Right forelimb (tissue), 1 donor: ENCODE measurements at places on chromosomes 5 and 9.

DNA sequence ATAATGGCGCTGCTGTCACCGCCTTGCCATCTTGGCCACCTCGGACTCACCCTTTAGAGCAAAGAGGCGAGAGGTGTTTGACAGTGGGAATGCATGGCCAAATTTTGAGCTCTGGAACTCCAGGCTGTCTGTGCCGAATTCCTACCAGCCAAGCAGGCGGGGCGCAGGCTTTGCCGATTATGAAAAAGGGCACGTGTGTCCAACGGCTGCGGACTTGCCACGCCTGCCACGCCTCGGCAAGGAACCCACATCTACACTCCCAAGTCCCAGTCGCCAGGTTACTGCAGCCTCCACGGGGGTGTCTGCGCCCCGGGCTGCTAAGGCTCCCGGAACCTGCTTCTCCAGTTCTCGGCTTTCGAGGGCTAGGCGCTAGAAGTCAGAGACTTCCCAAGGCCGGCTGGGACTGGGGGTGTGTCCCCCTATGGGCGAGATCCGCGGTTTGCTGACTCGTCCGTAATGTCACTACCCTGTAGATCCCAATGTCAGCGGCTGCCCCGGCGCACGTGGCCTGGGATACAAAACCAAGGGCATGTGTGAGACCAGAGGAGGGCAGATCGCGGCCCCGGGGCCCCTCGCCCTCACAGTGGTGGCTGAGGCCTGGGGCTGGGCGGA, 2.8 kb downstream of the NPR3 start:
- no peak for DNase-seq

- no peak for DNase-seq
Measured at GRCh38 chr5:52842111-52842510, 54.4 kb downstream of the ITGA1 start.

- no peak for DNase-seq
Measured at GRCh38 chr5:17203329-17204132, 13.9 kb upstream of the BASP1 start.

GRCh38 chr5:165375201-165375600, 1869.8 kb downstream of the MAT2B start:
- DNase-seq = no peak

GRCh38 chr9:18717759-18718158, 243.8 kb downstream of the ADAMTSL1 start:
- DNase-seq = no peak

DNA sequence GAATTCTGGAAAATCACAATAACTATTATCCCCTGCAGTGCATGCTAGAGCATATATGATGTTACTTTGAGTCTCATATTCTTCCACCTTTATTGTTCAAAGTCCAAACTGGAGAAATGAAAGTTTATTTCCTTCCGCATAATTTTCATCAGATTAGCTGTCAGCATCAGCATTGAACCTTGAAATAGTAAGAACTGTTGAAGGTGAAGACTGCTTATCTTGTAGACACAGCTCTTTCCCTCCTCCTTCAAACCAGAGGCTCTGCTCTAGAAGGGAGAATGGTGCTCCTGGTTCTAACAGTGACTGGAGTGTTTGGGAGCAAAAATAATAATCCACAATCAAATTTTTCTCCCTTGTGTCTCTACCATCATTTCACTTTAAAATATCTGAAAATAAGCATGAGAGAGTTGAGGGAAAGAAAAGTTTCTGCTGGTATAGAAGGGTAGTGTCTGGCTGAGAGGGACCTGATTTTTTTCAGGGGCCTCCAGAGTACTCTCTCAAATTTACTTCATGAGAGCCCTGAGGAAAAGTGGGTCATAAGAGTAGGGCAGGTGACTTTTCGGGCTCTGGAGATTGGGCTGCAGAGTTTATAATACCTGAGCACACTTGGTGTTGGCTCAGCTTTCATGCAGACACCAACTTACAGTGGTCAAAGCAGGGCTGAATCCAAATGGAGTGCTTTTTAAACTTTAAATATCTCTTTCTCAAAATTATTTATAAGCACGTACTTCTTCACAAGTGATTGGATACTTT, 170.4 kb downstream of the ZDHHC21 start:
- no peak for DNase-seq

DNA sequence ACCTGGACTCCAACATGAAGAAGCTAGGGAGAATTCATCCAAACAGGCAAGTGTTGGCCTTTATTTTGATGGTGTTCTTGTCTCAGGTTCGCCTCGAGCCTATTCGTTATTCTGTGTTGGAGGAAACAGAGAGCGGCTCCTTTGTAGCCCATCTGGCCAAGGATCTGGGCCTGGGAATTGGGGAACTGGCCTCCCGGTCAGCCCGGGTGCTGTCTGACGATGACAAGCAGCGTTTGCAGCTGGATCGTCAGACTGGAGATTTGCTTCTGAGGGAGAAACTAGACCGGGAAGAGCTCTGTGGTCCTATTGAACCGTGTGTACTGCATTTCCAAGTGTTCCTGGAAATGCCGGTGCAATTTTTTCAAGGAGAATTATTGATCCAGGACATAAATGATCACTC, 367 bp downstream of the PCDHB4 start:
- DNase-seq = no peak

DNA sequence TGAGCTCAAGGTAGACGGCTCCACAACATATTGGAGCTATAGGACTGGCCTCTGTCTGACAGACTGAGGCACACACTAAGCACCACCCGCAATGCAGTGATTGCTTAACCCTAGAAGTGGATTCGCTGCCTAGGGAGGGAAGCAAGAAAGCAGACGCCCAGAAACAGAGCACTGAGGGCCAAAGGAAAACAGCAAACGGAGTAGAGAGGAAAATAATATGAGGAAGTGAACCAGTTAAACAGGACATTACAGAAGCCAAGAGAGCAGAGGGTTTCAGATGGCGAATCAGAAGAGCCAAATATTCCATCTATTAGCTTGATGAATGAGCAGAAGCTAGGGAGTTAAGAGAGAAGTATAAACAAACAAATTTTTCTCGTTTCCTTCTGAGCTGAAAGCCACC, 139.2 kb upstream of the LHFPL2 start:
- no peak for DNase-seq

GRCh38 chr9:96513622-96514021, 63.7 kb downstream of the HABP4 start:
- DNase-seq = no peak

- peak; percentile 45 for DNase-seq
Measured at GRCh38 chr9:70902692-70903131, 218.7 kb downstream of the TRPM3 start.

GRCh38 chr9:4237748-4238511, 61.9 kb downstream of the GLIS3 start:
- no peak for DNase-seq

DNA sequence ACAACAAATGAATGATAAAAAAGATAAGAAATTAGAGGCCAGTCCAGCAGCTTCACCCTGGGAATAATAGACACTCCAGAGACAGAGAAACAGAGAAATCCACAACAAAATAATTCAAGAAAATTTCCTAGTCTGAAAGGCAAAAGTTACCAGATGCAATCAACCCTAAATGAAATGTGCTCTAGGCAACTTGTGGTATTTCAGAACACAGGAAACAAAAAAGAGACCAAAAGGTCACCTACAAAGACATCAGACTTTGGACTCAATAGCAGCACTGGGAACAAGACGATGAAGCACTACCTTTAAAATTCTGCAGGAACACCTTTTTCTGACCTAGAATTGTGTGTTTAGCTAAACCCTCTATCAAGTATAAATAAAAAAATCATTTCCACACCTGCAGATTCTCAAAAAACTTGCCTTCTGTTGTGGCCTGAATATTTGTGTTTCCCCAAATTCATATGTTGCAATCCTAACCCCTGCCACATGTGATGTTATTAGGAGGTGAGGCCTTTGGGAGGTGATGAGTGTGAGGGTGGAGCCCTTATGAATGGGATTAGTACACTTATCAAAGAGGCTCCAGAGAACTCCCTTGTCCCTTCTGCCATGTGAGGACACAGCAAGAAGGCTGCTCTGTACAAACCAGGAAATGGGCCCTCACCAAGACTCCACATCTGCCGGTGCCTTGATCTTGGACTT, 5.9 kb upstream of the MAPK9 start:
- no peak for DNase-seq

DNA sequence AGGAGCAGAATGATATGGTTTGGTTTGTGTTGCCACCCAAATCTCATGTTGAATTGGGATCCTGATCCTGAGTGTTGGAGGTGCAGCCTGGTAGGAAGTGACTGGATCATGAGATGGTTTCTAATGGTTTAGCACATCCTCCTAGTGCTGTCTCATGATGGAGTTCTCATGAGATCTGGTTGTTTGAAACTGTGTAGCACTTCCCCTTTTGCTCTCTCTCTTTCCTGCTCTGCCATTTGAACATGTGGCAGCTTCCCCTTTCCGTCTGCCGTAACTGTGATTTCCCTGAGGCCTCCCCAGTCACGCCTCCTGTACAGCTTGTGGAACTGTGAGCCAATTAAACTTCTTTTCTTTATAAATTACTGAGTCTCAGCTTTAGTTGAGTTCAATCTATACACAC, 756.8 kb upstream of the CDH6 start:
- no peak for DNase-seq

- no peak for DNase-seq
Measured at GRCh38 chr9:34034698-34035065, 14.0 kb downstream of the UBAP2 start.

DNA sequence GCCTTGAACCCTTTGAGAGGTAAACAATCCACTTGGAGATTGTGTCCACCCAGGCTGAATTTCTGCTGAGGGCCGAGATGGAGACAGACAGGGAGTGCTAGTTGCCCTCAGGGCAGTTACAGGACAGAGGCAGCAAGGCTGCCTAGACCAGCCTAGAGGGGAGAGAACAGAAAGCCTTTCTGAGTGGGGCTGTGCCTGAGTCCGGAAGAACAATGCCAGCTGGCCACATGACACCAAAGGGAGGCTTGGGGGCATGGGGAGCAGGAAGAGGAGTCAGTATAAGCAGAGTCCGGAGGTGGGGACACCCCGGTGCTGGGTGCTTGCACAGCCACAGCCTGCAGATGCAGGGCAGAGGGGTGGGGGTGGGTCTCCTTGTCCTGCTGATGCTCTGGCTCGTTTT, 145.7 kb downstream of the CFAP90 start:
- DNase-seq = no peak

DNA sequence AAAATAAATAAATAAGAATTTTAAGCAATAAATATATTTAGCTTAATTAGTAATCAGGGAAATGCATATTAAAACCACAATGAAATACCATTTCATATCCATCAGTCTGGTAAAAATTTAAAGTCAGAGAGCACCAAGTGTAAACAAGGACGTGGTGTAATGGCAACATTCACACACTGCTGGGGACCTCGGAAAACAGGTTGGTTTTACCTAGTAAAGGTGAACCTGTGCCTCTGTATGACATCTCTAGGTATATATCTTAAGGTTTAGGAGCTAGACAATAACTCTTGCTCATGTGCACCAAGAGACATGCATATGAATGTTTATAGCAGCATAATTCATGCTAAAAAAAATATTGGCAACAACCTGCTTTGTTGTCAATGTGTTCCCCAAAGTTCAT, 29.7 kb downstream of the FNBP1 start:
- DNase-seq = no peak

GRCh38 chr5:108786806-108787483, 39.2 kb downstream of the FER start:
- no peak for DNase-seq

GRCh38 chr9:134434894-134435506, 108.7 kb downstream of the RXRA start:
- DNase-seq = peak; percentile 98

DNA sequence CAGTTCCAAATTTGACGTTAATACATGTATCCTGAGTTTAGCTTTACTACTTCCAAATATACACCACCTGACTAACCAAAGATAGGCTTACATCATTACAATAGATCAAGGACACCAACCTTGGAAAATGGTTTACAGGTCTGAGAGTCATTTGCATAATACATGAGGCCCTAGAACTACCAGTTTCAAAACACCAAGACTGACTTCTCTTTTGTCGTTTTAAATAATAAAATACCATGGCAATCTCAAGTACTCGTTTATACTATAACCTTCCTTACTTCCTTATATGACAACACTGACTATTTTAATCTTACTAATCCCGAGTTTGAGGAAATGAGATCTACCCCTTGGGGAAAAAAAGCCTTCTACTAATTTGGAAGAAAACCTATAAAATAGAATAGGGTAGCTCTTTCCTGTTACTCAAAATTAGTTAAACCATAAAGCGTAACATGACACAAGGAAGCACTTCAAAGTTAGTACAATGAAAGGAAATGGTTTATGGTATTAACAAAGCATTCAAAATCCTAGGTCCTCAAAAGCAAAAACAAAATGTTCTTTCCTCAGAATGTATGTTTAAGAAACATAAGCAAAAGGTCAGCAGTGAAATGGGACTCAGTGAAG, 42.1 kb downstream of the UBQLN1 start:
- no peak for DNase-seq

DNA sequence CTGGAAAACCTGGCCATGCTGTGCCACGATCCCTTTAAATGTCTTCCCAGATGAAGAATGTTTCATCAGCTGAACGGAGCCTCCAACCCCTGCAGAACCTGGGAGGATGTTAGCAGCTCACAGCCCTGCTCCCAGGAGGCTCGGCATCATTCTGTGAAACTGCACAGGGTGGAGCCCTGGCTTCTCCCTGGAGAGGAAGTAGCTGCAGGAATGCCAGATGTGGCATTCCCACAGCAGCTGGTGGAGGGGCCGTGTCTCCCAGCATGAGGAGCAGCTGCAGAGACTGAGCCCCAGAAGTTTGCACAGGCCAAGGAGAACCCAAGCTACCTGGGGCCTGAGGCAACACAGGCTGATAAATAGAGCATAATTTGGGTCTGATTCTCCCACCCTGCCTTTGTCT, 165.8 kb upstream of the MAP3K1 start:
- peak; percentile 49 for DNase-seq

DNA sequence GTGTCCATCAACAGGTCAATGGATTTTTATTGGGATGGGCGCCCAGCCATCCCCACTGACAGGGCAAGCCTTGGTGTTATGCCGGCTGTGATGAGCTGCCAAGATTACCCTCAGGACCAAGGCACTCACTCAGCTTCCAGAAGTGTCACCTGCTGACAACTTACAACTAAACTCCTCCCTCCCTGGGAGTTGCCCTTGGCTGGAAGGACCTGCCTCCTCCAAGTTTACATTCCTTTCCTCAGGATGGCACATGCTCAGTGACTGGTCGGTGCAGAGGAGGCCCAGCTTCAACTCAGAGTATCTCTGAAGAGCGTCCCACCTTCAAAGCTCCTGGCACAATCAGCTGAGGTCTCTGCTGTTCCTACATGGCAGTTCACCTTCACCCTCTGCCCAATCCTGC, 52.5 kb upstream of the ZBTB43 start:
- no peak for DNase-seq

DNA sequence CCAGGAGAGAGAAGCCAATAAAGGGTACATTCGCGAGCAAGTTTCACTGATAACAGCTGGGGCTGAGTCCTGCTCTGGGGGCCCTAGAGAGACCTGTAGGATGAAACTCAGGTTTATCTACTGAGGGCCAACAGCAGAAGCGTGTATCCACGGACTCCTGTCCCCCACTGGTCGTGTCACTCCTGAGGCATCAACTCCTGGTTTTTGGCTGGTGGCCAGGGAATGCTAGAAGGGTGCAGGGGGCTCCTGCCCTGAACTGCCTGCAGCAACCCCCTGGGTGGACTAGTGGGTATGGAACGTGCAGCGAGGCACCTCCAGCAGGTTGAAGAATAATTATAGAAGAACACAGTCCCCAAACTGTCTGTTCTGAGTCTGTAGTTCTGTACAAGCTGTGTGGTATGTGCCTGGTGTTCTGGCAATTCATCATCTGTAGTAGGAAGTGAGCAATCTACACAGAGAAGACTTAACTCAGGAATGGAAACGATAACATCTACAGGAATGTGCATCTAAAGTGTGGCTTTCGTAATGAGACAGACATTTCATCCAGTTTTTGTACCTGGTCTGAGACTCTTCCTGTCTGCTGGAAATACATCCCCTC, 64.5 kb upstream of the GNA14 start:
- no peak for DNase-seq
